CD8-positive, alpha-beta memory T cell (primary cell): ENCODE measurements at places on chromosomes 7 and 10. TPM values are rescaled to one million over a fixed set of nuclear protein-coding genes. Genes with fewer than 3 reads are reported as not detected.
A peak's percentile ranks its signal among the peaks of the same experiment; 100 is the strongest.

- no peak overlapping the region for H3K27ac ChIP-seq
- H3K36me3 ChIP-seq: no peaks in the 10 kb centered on the region
- H3K4me1 ChIP-seq: no peaks in the 10 kb centered on the region
- DNase-seq: no peak
- H3K4me3 ChIP-seq: no peak overlapping the region
- H3K27me3 ChIP-seq: no peaks in the 10 kb centered on the region
These were observed 158.5 kb downstream of the C7orf25 start for GRCh38 chr7:42753367-42753766.

DNA sequence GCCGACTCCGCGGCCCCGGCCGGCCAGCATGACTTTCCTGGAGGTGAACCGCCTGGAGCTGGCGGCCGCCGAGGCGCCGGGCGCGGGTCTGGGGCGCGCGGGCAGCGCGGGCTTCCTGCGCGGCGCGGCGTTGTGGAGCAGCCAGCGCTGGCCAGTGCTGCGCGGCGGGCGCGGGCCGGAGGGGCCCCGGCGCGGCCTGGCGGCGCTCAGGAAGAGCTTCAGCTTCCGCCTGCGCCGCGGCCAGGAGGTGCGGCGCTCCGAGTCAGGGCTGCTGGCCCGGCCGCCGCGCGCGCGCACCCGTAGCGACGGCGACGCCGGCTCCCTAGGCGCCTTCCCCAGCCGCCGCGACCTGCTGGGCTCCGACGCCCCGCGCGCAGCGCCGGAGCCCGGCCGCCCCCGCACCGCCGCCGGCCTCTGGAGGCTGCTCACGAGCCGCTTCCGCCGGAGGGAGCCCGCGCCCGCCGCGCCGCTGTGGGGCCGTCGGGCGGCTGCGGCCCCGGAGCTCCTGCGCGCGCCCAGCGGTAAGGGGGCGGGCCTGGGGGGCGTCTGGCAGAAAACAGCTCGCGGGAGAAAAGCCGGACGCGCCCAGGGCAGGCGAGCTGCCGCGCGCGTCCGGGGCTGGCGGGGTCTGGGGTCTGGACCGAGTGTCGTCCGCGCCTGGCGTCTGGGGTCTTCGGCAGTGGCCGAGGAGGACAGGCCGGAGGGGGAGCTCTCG, 29.0 kb downstream of the AGAP3 start:
- peaks cover 12% of the 10 kb centered on the region for H3K4me1 ChIP-seq
- DNase-seq: no peak
- H3K36me3 ChIP-seq: no peaks in the 10 kb centered on the region
- H3K27me3 ChIP-seq: no peaks in the 10 kb centered on the region
- H3K27ac ChIP-seq: no peak overlapping the region

- no peaks in the 10 kb centered on the region for H3K27me3 ChIP-seq
- H3K4me1 ChIP-seq: no peaks in the 10 kb centered on the region
- DNase-seq: no peak
- no peaks in the 10 kb centered on the region for H3K36me3 ChIP-seq
- H3K27ac ChIP-seq: no peak overlapping the region
These were observed 11.9 kb upstream of the OPTN start for GRCh38 chr10:13087986-13088618.

- H3K27ac ChIP-seq: no peak overlapping the region
- H3K27me3 ChIP-seq: no peaks in the 10 kb centered on the region
- H3K4me3 ChIP-seq: no peak overlapping the region
- no peaks in the 10 kb centered on the region for H3K4me1 ChIP-seq
- no peak for DNase-seq
These were observed 335.4 kb upstream of the MTPN start for GRCh38 chr7:136312592-136312991.

GRCh38 chr10:102322914-102323313, 72.6 kb upstream of the NFKB2 start:
- peak; percentile 23 for DNase-seq
- no peak overlapping the region for H3K4me3 ChIP-seq
- no peaks in the 10 kb centered on the region for H3K27me3 ChIP-seq
- H3K4me1 ChIP-seq: peaks cover 16% of the 10 kb centered on the region
- H3K27ac ChIP-seq: no peak overlapping the region

- H3K27me3 ChIP-seq: no peaks in the 10 kb centered on the region
- no peak overlapping the region for H3K4me3 ChIP-seq
- H3K4me1 ChIP-seq: no peaks in the 10 kb centered on the region
- H3K36me3 ChIP-seq: no peaks in the 10 kb centered on the region
- no peak for DNase-seq
These were observed 268.4 kb downstream of the GLRX3 start for GRCh38 chr10:130404476-130405055.

GRCh38 chr10:121609426-121610380, 11.5 kb upstream of the FGFR2 start:
- H3K27me3 ChIP-seq: no peaks in the 10 kb centered on the region
- no peak overlapping the region for H3K4me3 ChIP-seq
- H3K4me1 ChIP-seq: no peaks in the 10 kb centered on the region
- H3K27ac ChIP-seq: no peak overlapping the region
- DNase-seq: no peak
- H3K36me3 ChIP-seq: no peaks in the 10 kb centered on the region

- H3K4me1 ChIP-seq: no peaks in the 10 kb centered on the region
- DNase-seq: no peak
- no peak overlapping the region for H3K4me3 ChIP-seq
These were observed 1105.3 kb downstream of the NRG3 start for GRCh38 chr10:82980321-82980720.

- H3K4me1 ChIP-seq: peaks cover 2% of the 10 kb centered on the region
- peaks cover 6% of the 10 kb centered on the region for H3K36me3 ChIP-seq
- H3K4me3 ChIP-seq: no peak overlapping the region
- DNase-seq: no peak
- H3K27me3 ChIP-seq: no peaks in the 10 kb centered on the region
These were observed 163.8 kb downstream of the RGS10 start for GRCh38 chr10:119378737-119379067.

- H3K4me3 ChIP-seq: no peak overlapping the region
- H3K4me1 ChIP-seq: no peaks in the 10 kb centered on the region
- DNase-seq: no peak
- H3K27me3 ChIP-seq: no peaks in the 10 kb centered on the region
- H3K27ac ChIP-seq: no peak overlapping the region
These were observed 166.7 kb downstream of the POU6F2 start for GRCh38 chr7:39144420-39144819.

- no peaks in the 10 kb centered on the region for H3K36me3 ChIP-seq
- no peak for DNase-seq
- no peaks in the 10 kb centered on the region for H3K4me1 ChIP-seq
- no peak overlapping the region for H3K4me3 ChIP-seq
These were observed 10.8 kb upstream of the SLC25A28 start for GRCh38 chr10:99630991-99631390.

DNA sequence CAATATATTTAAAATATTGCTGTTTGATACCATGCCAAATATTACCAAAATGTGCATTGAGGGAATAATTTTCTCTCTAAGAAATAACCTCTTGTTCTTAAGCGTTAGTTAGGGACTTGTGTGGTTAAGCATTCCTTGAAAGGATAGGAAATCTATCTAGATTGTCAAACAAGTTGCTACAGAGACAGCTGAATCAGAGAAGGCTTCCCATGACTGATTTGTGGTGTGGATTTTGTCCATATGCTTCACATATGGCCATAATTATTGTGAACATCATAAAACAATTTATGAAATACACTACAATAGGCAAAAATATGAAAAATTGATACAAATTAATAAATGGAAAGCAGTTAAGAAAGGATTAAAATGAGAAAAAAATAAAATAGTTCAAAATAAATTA, 96.3 kb downstream of the GNAT3 start:
- H3K27me3 ChIP-seq: no peaks in the 10 kb centered on the region
- no peaks in the 10 kb centered on the region for H3K4me1 ChIP-seq
- no peak for DNase-seq
- H3K36me3 ChIP-seq: no peaks in the 10 kb centered on the region

- peak; percentile 62 for DNase-seq
- peak overlapping the region; percentile 60 for H3K4me3 ChIP-seq
- H3K27me3 ChIP-seq: no peaks in the 10 kb centered on the region
- no peaks in the 10 kb centered on the region for H3K36me3 ChIP-seq
- peaks cover 16% of the 10 kb centered on the region for H3K4me1 ChIP-seq
- peak overlapping the region; percentile 13 for H3K27ac ChIP-seq
These were observed 232.2 kb downstream of the DNAJB6 start for GRCh38 chr7:157568770-157569584.

- H3K4me1 ChIP-seq: peaks cover 44% of the 10 kb centered on the region
- H3K27ac ChIP-seq: no peak overlapping the region
- no peak overlapping the region for H3K4me3 ChIP-seq
- no peaks in the 10 kb centered on the region for H3K36me3 ChIP-seq
- DNase-seq: no peak
These were observed 206.9 kb downstream of the PTEN start for GRCh38 chr10:88070080-88070880.

The ELMO1 gene
- total RNA-seq: 74.4 TPM

The DGKI gene
- total RNA-seq: 1.3 TPM

The PTN gene
- total RNA-seq: not detected

The GSTO2 gene
- 1.1 TPM for total RNA-seq

The DDX50 gene
- total RNA-seq: 50.1 TPM
